Epithelial cell of umbilical artery (primary cell): ENCODE measurements at places on chromosomes 11 and 22. TPM values are rescaled to one million over a fixed set of nuclear protein-coding genes. Genes with fewer than 3 reads are reported as not detected.

PLAAT5 gene
- total RNA-seq: not detected in 2 replicates

TENM4 gene
- total RNA-seq: under 0.01 and 2.3 TPM in 2 replicates

BTG4 gene
- not detected in 2 replicates for total RNA-seq

MRGPRE gene
- total RNA-seq: not detected in 2 replicates

NTM gene
- total RNA-seq: 2.6 TPM in 2 replicates

PMM1 gene
- 4.0 and 6.5 TPM in 2 replicates for total RNA-seq

UPK3A gene
- not detected in 2 replicates for total RNA-seq

YPEL1 gene
- 2.0 and 3.2 TPM in 2 replicates for total RNA-seq

IGLL1 gene
- total RNA-seq: not detected in 2 replicates

LRP4 gene
- total RNA-seq: 0.46 and 0.65 TPM in 2 replicates

GPHA2 gene
- not detected in 2 replicates for total RNA-seq

ANKRD49 gene
- 10.4 and 17.0 TPM in 2 replicates for total RNA-seq

CYP2D6 gene
- total RNA-seq: not detected in 2 replicates

CRYAB gene
- not detected in 2 replicates for total RNA-seq

OR51B5 gene
- not detected in 2 replicates for total RNA-seq

OR2AG2 gene
- total RNA-seq: under 0.01 and 0.15 TPM in 2 replicates

CASP12 gene
- 1.9 and 2.0 TPM in 2 replicates for total RNA-seq

CLCF1 gene
- 0.61 and 1.3 TPM in 2 replicates for total RNA-seq

GRM5 gene
- total RNA-seq: under 0.01 TPM in 2 replicates

CEP164 gene
- total RNA-seq: 26.0 and 39.7 TPM in 2 replicates

TMEM86A gene
- 1.3 and 1.5 TPM in 2 replicates for total RNA-seq

PRDM11 gene
- 6.5 and 10.8 TPM in 2 replicates for total RNA-seq

CFAP300 gene
- 0.61 TPM in 1 of 2 replicates, not detected in the other for total RNA-seq

ENTHD1 gene
- not detected in 2 replicates for total RNA-seq

OR6A2 gene
- under 0.01 and 0.46 TPM in 2 replicates for total RNA-seq

CNGA4 gene
- under 0.01 TPM in 1 of 2 replicates, not detected in the other for total RNA-seq

CHRM4 gene
- total RNA-seq: under 0.01 and 0.30 TPM in 2 replicates

H19 gene
- total RNA-seq: 9.1 and 19.2 TPM in 2 replicates

DNAJB7 gene
- total RNA-seq: not detected in 2 replicates

PATE4 gene
- total RNA-seq: not detected in 2 replicates

PHLDB1 gene
- 92.7 and 108 TPM in 2 replicates for total RNA-seq

CNTN5 gene
- total RNA-seq: not detected in 2 replicates

GDPD4 gene
- total RNA-seq: not detected in 2 replicates

PANX2 gene
- 0.15 and 0.65 TPM in 2 replicates for total RNA-seq

OTOG gene
- total RNA-seq: not detected in 2 replicates

HEPACAM gene
- total RNA-seq: not detected in 2 replicates

OSM gene
- not detected in 2 replicates for total RNA-seq

MFNG gene
- 84.5 and 132 TPM in 2 replicates for total RNA-seq

PTPN5 gene
- total RNA-seq: not detected in 2 replicates

DRAP1 gene
- total RNA-seq: 114 and 131 TPM in 2 replicates

SHANK2 gene
- total RNA-seq: not detected in 2 replicates

RTN4RL2 gene
- under 0.01 and 0.15 TPM in 2 replicates for total RNA-seq

NELL1 gene
- not detected in 2 replicates for total RNA-seq

ADM gene
- 104 and 126 TPM in 2 replicates for total RNA-seq

XNDC1N gene
- 2.6 and 9.4 TPM in 2 replicates for total RNA-seq

CREB3L1 gene
- 0.32 and 1.2 TPM in 2 replicates for total RNA-seq

TMEM25 gene
- total RNA-seq: 12.3 and 21.4 TPM in 2 replicates

OR52I1 gene
- total RNA-seq: not detected in 2 replicates

PARVA gene
- total RNA-seq: 17.6 and 19.2 TPM in 2 replicates

SMIM35 gene
- total RNA-seq: not detected in 2 replicates

LRP5 gene
- 8.8 and 14.3 TPM in 2 replicates for total RNA-seq

BRSK2 gene
- 0.15 and 0.32 TPM in 2 replicates for total RNA-seq

MAPK8IP2 gene
- total RNA-seq: 0.15 TPM in 1 of 2 replicates, not detected in the other

LRRC75B gene
- total RNA-seq: 3.2 and 5.3 TPM in 2 replicates

FGF4 gene
- total RNA-seq: not detected in 2 replicates

MAJIN gene
- not detected in 2 replicates for total RNA-seq

INPP5J gene
- under 0.01 and 0.30 TPM in 2 replicates for total RNA-seq
